ENCODE measurements at places on chromosomes 3 and 15.

- DNase-seq, result peak; percentile 28
Observed at GRCh38 chr3:123884203-123884831, at the start of gene MYLK. Gene MYLK (minus strand): TSS chr3:123884332. CDS start chr3:123793841, 90,491 bp downstream.

DNA sequence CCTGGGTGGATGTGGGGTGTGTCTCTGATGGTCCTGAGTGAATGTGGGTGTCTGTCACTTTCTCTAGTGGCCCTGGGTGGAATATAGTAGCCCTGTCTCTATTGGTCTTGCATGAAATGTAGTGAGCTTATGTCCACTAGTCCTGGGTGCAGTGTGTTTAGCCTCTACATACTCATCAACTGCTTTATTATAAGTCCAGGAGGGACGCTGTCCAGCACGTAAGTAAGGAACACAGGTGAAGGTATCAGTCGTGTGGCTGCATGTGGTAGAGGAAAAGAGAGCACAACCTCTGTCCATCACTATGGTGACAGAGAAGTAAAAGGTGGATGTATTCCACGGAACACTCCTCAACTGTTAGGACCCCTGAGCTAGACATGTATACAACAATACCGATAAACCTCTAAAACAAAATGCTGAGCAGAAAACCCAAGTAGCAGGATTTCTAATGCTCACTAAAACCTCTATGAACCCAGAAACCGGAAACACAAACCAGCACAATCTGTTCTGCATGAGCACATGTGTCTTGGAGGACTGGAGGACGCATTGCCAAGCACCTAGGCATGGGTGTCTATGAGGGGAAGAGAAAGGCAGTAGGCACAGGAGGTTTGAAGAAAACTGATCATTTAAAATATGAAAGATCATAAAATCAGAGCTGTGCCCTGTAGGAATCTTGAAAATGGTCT is 11.0 kb downstream of the LTF start:
- no peak for DNase-seq

DNA sequence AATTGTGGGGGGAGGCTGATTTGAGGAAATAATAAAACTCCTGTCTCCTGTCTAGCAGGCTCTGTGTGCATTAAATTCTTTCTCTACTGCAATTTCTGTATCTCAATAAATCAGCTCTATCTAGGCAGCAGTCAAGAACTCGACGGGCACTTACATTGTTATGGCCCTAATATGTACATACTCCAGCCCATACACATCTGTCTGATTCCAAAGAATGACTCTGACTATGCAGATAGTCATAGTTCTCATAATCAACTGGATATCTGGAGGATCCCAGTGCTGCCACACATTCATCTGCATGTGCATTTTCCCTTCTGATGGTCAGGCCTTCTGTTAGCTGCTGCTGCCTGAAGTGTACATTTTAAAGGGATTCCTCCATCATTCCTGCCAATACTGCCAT is 114.6 kb downstream of the GABRB3 start:
- DNase-seq, result no peak

DNA sequence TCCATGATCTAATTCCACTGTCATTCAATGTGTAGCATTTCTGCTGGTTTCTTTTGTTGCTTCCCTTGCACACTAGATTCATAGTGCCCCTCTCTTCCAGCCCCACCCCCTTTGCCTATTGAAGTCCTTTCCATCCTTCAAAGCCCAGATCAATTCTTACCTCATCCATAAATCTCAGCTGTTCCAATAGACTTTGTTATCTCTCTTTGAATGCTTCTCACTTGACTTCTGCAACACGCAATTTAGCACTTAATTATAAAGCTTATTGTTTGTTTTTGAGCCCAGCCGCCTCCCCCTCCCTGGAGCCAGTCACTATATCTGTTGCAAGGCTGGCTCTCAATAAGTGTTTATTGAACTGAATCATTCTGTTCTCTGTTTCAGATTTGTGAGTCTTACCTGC is 174.6 kb upstream of the TBL1XR1 start:
- peak; percentile 89 for DNase-seq

- DNase-seq, result no peak
Observed at GRCh38 chr15:93664213-93664956, 567.0 kb upstream of the MCTP2 start.

- DNase-seq, result no peak
Observed at GRCh38 chr15:85707519-85708338, 87.0 kb downstream of the KLHL25 start.

DNA sequence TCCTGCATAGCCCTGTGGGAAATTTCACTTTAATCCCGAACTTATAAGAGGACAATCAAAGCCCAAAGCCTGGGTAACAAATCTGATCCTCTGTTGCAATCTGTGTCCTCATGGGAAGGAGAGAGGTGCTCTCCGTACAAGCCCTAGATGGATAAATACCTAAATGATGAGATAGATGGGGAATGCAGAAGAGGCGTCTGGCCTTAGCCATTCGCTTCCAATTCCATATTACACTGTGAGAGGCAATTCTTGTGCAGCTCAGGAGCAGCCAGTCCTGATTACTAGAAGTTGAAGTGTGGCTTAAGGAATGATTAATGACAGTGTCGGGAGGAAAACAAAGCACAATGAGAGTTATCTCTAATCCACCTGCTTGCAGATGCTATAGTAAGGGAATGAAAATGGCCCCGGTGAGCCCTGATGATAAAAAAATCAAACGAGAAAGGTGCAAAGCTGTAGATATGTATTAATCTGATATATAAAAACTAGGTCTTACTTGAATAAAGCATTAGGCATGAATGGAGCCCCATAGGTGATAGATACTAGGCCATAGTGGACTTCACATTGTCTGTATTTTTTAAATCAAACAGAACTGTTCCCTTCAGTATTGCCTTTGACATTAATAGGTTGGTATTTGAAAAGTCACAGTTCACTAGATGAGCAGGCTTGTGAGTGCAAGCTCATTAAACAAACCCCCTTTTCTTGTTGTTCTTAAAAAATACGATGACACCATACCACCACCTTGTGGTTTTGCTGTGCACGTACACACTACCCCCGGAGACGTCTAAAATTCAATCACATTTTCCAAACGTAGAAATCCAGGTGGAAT is 54.2 kb upstream of the TMCO5A start:
- DNase-seq, result peak; percentile 33

- DNase-seq, result no peak
Observed at GRCh38 chr3:26292780-26293179, 329.8 kb upstream of the LRRC3B start.

- DNase-seq, result no peak
Observed at GRCh38 chr3:196093317-196094111, 11.6 kb upstream of the TFRC start.

- DNase-seq, result peak; percentile 6
Observed at GRCh38 chr3:41002104-41002503, 197.2 kb upstream of the CTNNB1 start.

GRCh38 chr3:11274566-11275142 is 2.5 kb downstream of the ATG7 start:
- no peak for DNase-seq

GRCh38 chr15:71748293-71748718 is 62.0 kb upstream of the NR2E3 start:
- no peak for DNase-seq

- DNase-seq, result no peak
Observed at GRCh38 chr3:120022729-120023128, 71.5 kb downstream of the GSK3B start.

- DNase-seq, result no peak
Observed at GRCh38 chr3:127014536-127015281, 31.8 kb downstream of the PLXNA1 start.

DNA sequence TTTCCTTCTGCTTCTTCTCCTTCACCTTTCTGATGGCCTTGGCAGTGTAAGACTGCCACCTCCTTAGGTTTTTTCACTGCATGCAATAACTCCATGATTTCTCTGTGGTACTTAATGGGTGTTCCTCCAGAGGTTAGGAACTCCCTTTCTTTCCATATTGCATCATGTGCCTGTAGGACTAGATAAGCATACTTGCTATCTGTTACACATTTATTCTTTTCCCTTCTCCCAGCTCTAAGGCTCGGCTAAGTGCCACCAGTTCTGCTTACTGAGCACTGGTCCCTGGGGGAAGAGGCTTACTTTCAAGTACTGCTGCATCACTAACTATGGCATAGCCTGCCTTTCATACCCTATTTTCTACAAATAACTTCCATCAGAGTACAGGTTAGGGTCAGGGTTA is 351.8 kb downstream of the OTOL1 start:
- no peak for DNase-seq

GRCh38 chr15:73867426-73867825 is 5.9 kb upstream of the TBC1D21 start:
- no peak for DNase-seq

- DNase-seq, result no peak
Observed at GRCh38 chr3:177427540-177427939, 230.3 kb upstream of the TBL1XR1 start.

DNA sequence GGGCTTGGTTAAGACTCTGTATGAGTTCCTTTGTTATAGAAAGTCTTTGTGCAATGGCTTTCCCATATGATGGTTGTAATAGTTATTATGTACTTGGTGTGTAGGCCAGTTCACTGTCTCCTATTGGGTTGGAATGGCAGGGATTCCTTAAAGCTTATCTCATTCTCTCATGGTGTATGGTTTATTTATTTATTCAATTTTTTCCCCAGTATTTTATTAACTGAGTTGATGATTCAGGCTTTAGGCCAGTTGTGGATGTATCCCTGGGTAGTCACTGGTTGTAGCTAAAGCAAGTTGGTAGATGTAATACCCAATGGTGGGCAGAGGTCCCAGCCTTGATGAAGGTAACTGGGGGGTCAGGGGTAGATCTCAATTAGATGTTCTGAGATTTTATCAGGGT is 349.4 kb downstream of the DOCK3 start:
- no peak for DNase-seq

DNA sequence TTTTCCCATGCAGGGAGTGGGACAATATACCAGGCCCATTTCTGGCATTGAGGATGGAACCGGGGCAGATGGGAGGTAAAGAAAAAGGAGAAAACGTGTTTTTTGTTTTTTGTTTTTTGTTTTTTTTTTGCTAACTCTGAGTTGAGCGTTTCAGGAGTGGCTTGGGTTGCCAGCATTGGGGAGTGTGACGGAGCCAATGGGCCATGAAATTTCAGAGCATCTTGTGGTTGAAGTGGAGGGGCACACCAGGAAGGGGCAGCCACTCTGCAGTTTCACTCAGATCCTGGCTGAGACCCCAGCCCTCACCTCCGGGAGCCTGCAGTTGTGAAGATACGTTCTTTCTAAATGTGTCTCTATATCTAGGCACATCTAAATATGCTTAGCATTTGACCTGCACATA is 240.5 kb downstream of the TLE3 start:
- DNase-seq, result no peak

DNA sequence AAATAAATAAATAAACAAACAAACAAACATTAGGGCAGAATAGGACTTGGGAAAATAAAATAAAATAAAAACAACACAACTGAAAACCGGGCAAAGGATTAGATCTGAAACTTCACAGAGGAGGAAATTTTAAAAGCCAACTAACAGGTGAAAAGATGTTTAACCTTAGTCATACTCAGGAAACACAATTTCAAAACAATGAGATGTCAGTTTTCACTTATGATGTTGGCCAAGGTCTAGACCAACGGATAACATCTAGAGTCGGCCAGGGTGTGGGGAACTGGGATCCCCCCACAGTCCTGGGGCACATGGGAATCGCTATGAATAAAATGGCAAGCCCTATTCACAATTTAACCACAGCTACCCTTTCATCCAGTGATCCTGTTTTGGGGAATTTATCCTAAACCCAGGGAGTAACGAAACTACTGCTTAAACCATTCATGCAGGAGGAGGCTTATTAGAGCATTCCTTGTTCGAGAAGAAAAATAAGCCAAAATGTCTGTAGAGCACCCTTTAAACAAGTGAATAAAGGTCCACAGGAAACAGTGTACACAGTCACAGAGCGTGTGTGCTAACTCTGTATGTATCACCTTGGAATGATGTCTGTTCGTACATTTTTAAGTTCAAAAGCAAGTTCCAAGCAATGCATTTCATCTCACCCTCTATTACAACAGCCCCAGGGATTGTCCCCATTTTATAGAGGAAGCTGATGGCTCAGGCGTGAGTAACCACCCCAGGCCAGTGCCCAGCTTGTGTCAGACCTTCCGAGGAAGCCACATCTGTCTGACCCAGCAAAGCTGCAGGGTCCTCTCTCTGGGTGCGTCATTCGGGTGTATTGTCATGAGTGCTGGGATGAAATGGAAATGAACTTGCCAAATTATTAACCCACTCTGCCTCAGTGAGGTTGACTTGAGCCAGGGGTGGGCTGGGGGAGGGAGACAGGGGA is 6.3 kb upstream of the ANPEP start:
- no peak for DNase-seq

GRCh38 chr3:65166531-65166930 is 478.7 kb upstream of the ADAMTS9 start:
- no peak for DNase-seq

GRCh38 chr15:77027697-77028450 is 32.9 kb downstream of the PSTPIP1 start:
- DNase-seq, result no peak

GRCh38 chr3:59777667-59778077 is 727.8 kb upstream of the CFAP20DC start:
- no peak for DNase-seq

DNA sequence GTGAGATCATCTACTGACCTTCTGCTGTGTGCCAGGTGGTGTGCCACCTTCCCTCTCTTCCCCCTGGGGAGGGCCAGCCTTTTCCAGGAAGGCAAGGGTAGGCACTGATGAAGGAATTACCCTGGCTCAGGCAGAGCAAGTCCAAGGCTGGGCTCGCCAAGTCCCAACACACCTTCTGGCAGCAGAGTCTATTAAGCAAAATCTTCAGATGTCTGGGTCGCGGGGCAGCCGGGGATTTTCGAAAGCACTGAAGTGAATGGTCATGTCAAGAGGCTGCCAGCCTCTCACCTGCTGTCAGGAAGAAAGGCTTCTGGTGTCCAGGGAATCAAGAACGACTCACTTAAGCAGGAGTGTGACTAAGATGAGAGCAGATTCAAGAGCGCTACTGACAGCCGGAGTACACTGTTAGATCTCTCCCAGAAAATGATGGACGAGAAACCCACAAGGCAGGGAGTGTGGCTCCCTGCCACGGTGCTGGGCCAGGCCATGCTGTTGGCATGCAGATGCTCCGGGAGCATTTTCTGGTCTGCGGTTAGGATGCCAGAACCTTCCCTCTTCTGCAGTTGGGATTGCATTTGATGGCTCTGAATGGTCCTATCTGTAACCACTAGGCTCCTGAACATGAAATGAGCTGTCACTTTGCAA is 479.8 kb downstream of the SHQ1 start:
- peak; percentile 4 for DNase-seq

- DNase-seq, result no peak
Observed at GRCh38 chr15:25643120-25643519, 204.3 kb upstream of the UBE3A start.

DNA sequence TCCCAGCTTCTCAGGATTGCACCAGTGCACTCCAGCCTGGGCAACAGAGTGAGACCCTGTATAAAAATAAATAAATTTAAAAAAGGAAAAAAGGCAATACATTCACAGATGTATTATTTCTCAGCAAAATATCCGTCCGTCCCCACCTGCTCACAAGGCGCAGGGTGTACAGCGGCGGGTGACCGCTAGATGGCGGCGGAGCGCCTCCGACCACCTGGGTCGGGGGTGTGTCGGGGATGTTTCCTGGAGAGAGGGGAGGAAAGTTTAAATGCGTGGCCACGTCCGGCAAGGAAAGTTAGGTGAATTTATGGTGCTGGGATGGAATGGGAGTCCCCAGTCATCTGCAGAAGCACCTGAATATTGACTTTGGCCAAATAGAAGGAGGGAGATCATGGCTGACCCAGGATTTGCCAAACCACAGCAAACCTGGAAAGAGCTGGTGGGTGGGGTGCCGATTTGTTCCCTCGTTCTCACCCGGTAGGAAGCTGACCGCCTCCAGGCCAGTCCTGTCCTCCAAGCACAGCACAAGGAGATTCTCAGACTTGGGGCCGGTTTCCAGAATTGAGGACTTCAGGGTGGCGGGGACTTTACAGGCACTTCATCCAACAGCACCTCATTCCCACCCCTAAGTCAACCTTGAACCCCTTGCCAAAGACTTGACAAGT is 88.3 kb downstream of the TMEM266 start:
- peak; percentile 68 for DNase-seq
